ENCODE measurements at places on chromosomes 16 and 17.

GRCh38 chr17:30239089-30239462 lies 3.6 kb upstream of the SLC6A4 start:
- peak overlapping the region; percentile 34 for H3K4me3 ChIP-seq
- H3K27me3 ChIP-seq = peaks cover 20% of the 10 kb centered on the region
- DNase-seq = no peak
- H3K27ac ChIP-seq = no peak overlapping the region
- peaks cover 16% of the 10 kb centered on the region for H3K4me1 ChIP-seq

GRCh38 chr17:33112763-33113162 lies 121.1 kb downstream of the SPACA3 start:
- no peak overlapping the region for H3K4me3 ChIP-seq
- no peaks in the 10 kb centered on the region for H3K36me3 ChIP-seq
- no peaks in the 10 kb centered on the region for H3K4me1 ChIP-seq
- H3K27me3 ChIP-seq = peaks cover 2% of the 10 kb centered on the region
- no peak for DNase-seq

DNA sequence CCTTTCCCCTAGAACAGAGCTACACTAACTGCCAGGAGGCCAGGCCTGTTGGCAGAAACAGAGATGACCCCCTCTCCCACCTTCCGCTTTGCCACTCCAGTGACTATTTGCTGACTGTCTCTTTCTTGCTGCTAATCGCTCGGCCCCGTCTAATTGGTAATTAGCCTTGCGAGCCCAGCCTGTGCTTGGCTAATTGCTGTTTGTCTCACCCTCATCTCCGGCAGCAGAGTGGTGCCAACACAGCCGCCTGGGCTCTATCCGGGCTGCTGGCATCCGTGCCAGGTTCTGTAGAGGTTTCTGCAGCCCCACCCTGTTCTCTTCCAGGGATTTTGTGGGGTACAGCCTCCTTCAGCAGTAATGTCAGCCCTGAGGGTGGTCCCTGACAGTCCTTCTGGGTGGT lies 27.4 kb upstream of the PHB1 start:
- H3K27me3 ChIP-seq = peaks cover 7% of the 10 kb centered on the region
- H3K4me3 ChIP-seq = no peak overlapping the region
- no peak for DNase-seq
- H3K4me1 ChIP-seq = peaks cover 9% of the 10 kb centered on the region
- no peak overlapping the region for H3K27ac ChIP-seq

DNA sequence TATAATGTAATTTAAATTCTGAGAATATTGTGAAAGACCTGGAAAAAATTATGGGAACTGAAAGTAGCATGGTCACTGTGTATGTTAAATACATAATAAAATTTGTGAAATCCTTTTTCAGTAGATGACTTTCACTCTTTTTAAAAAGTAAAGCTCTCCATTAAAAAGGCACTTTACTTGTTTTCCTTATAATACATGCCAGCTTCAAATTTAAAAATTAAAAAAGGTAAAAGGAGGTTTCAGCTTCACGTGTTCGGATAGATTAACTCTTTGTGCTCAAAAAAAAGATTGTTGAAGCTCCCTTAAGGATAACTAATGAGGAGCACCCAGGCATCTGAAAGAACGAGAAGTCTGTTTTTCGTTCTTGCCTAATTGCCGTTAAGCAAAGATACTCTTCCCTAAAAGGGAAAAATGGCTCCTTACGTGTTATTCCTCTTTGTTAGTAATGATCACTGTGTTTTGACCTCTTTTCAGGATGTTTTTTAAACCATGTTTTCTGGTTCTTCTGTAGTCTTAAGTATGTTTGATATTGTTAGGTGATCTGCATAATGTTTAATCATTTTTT lies 87.8 kb downstream of the TUBD1 start:
- no peaks in the 10 kb centered on the region for H3K27me3 ChIP-seq
- no peak overlapping the region for H3K27ac ChIP-seq
- H3K4me1 ChIP-seq = no peaks in the 10 kb centered on the region

DNA sequence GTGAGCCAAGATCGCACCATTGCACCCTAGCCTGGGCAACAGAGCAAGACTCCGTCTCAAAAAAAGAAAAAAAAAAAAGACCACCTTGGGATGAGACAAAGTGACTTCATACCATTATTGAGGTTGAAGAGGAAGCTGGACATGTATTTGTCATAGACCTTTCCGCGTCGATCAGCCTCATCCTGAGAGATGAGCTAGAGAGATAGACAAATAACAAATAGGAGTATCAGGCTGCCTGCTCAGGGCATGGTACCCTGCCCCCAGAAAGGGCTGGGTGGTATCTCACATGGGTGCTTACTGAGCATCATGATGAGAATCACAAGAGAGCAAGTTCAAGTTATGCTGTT lies 22.1 kb downstream of the CNTNAP1 start:
- no peak overlapping the region for H3K4me3 ChIP-seq
- H3K27me3 ChIP-seq = peaks cover 5% of the 10 kb centered on the region
- H3K27ac ChIP-seq = no peak overlapping the region
- H3K36me3 ChIP-seq = peaks cover 49% of the 10 kb centered on the region
- H3K4me1 ChIP-seq = no peaks in the 10 kb centered on the region
- DNase-seq = no peak

DNA sequence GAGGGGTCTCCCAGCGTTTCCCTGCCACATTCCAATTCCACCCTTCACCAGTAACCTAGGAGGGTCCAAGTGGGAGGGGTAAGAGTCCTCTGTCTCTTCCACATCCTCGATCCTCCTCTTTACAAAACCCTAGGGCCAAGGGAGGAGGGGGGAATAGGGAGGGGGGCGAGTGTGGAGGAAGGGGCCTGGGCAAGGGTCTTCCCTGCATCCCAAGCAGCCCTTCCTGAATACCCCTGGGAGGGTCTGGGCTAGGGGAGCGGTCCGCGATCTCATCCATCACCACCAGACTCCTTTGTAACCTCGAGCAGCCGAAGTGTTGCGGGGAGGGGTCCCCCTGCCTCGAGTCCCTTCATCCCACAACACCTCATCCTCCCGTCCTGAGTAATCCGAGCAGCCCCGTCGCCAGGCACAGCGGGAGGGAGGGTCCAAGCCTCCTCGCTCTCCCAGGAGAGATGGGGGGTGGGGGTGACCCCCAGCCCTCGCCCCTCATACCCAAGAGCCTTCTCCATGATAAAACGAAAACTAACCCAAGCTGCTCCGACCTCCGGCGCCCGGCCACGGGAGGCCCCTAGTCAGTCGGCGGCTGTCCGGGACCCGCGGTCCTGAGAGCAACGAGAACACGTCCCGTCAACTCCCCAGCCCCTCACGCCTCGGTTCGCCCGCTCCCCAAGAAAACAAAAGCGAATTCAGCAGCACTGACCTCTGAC lies 502 bp downstream of the SMPD3 start:
- no peak for DNase-seq
- H3K4me3 ChIP-seq = no peak overlapping the region
- no peak overlapping the region for H3K27ac ChIP-seq
- H3K36me3 ChIP-seq = peaks cover 8% of the 10 kb centered on the region

GRCh38 chr17:74337834-74338500 lies 11.9 kb downstream of the KIF19 start:
- no peak overlapping the region for H3K4me3 ChIP-seq
- H3K27me3 ChIP-seq = peaks cover 8% of the 10 kb centered on the region
- DNase-seq = no peak

GRCh38 chr16:4370570-4371356 lies 885 bp upstream of the VASN start:
- no peak for DNase-seq
- H3K27me3 ChIP-seq = peaks cover 3% of the 10 kb centered on the region
- H3K4me1 ChIP-seq = peaks cover 8% of the 10 kb centered on the region
- H3K36me3 ChIP-seq = no peaks in the 10 kb centered on the region
- no peak overlapping the region for H3K4me3 ChIP-seq

GRCh38 chr17:2710803-2711607 lies 559 bp downstream of the CLUH start:
- no peak for DNase-seq
- no peaks in the 10 kb centered on the region for H3K36me3 ChIP-seq
- H3K4me1 ChIP-seq = peaks cover 19% of the 10 kb centered on the region
- peak overlapping the region; percentile 91 for H3K4me3 ChIP-seq
- peaks cover 12% of the 10 kb centered on the region for H3K27me3 ChIP-seq

- H3K27ac ChIP-seq = no peak overlapping the region
- peaks cover 23% of the 10 kb centered on the region for H3K4me1 ChIP-seq
- H3K27me3 ChIP-seq = no peaks in the 10 kb centered on the region
- H3K4me3 ChIP-seq = no peak overlapping the region
Observed at GRCh38 chr16:5917436-5918195, 820.0 kb upstream of the EEF2KMT start.

DNA sequence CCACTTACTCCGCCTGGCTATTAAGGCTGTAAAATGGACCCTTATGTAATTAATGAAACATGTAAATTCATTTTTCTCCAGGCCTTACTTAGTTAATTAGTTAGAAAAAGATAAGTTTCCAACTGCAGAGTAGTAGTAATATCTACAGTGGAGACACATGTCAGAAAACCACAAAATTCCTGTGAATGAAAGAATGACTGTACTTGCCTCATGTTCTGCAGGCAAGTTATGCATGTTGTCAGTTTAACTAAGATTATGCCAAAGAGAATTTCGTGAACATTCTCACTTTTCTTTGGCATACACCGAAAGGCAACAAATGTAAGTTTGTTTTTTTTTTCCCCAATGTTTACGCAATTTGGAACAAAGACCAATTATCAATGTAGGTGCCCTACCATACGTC lies 16.8 kb upstream of the CCL1 start:
- DNase-seq = no peak
- H3K4me3 ChIP-seq = no peak overlapping the region
- H3K27me3 ChIP-seq = no peaks in the 10 kb centered on the region
- H3K36me3 ChIP-seq = no peaks in the 10 kb centered on the region

DNA sequence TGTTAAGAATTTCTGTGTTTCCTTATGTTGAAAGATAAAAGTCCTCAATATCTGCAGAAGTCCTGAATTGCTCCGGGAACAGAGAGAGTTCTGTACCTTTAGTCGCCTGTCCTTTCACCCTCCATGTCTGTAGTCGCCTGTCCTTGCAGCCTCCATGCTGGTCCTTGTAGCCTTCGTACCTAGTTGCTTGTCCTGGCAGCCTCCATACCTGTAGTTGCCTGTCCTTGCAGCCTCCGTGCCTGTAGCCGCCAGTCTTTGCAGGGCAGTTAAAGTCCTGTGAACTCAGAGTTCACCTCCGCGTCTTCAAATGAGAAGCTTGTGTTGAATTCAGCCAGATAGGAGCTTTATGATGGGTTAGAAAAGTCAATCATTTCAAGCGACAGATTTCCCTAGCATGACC lies 19.5 kb upstream of the ITGAX start:
- no peak overlapping the region for H3K27ac ChIP-seq
- DNase-seq = no peak
- H3K4me1 ChIP-seq = no peaks in the 10 kb centered on the region
- H3K36me3 ChIP-seq = peaks cover 4% of the 10 kb centered on the region
- H3K4me3 ChIP-seq = no peak overlapping the region
